ENCODE measurements at places on chromosomes 1 and 21.
A peak's percentile ranks its signal among the peaks of the same experiment; 100 is the strongest.

- no peak for DNase-seq
Observed at GRCh38 chr1:245317217-245317616, 162.4 kb downstream of the KIF26B start.

DNA sequence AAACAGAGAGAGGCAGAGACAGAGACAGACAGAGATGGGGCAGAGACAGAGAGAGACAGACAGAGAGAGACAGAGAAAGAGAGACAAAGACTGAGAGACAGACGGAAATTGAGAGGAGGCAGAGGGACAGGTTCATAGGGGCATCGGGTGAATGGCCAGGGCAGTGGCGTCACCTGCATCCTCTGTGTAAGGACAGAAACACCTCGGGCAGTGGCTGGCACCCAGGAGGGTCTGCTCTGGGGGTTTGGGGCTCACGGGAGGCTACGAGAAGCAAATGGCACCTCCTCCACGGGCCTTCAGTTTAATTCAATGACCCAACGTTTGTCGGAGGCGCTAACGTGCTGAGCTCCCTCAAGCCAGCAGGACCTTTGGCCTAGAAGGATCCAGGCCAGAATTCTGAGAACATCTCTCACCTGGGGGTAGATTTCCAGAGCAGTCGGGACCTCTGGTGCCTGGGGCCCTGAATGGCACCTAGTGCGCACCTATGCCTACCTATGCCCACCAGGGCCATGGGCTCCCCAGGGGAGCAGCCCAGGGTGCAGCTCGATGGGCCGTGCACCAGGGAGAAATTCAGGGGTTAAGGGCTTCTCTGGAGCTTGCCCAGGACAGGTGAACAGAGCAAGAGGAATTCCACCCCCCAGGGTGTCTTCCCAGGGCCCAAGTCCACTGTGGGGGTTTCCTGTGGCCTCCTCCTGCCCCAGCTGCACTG lies 20.6 kb upstream of the PTTG1IP start:
- no peak for DNase-seq

GRCh38 chr1:221809091-221810029 lies 67.5 kb upstream of the DUSP10 start:
- peak; percentile 22 for DNase-seq

DNA sequence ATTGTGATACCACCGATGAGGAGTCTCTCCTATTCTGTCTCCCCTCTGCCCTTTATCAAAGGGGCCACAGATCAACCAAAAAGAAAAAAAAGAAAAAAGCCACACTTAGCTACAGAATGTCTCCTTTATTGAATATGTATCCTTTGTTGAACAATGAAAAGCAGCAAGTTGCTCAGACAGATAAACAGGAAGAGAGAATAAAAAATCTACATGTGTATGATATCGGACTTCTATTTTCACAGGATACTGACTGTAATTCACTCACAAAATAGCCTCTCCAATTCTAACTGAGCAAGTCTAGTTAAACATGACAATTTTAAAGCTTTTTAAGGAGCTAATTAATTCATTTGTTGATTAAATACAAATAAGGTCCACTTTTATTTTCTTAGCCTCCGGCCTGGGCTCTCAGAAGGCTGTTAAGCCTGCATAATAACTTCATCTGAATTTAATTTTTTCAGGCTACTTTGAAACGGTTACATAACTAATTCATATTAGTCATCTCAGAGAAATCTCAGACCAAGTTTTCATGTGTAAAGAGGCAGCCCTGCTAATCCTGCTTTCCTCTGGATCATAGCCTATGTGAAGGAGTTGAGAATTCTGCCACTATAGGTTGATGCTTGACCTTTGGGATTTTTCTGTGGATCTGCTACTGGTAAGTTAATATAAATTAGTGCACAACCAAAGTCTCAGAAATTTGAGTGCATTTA lies 304.1 kb upstream of the NR5A2 start:
- DNase-seq: no peak

DNA sequence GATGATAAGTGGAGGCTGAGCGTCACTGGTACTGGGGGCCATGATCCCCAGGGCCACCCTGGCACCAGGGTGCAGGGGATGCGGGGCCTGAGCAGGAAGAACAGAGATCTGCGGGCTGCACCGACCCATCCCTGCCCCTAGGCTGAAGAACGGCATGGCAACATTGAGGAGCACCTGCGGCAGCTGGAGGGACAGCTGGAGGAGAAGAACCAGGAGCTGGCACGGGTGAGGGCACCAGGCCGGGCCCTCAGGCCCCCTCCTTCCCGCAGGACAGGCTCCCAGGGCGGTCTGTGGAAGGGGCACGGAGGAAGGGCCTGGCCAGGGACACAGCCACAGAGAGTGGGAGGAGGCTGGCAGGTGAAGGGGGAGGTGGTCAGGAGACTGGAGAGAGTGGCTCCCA lies 21.8 kb downstream of the PPFIA4 start:
- no peak for DNase-seq

DNA sequence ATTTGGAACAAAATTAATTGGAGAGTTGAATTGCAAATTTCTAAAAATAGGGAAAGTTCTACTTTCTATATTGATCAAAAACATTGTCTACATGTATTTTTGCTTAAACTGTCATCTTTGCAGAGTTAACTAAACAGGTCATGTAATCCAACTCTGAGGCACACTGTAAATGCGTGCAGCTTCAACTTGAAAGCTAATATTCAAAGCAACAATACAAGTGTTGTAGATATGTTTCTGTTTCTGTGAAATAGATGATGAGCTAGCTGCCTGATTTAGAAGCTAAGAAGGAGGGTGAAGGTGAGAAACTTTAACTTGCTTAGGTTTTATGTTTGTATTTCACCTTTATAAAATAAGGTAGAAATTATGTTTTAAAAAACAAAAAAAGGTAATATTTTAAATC lies 77.2 kb downstream of the IVNS1ABP start:
- DNase-seq: no peak

- no peak for DNase-seq
Observed at GRCh38 chr1:209106237-209106741, 477.2 kb upstream of the CAMK1G start.

DNA sequence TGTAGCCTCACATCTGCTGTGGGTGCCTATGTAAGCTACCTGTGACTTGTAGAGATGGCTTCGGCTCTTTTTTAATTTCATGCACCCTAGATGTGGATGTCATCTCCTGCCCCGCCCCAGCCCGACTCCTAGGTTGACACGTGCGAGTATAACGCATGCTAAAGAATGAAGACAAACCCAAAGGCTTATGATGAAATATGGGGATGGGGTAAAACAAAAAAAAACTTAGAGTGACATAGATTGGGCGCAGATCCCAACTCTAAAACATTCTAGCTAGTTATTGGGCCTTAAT lies 613 bp upstream of the ERO1B start:
- no peak for DNase-seq

DNA sequence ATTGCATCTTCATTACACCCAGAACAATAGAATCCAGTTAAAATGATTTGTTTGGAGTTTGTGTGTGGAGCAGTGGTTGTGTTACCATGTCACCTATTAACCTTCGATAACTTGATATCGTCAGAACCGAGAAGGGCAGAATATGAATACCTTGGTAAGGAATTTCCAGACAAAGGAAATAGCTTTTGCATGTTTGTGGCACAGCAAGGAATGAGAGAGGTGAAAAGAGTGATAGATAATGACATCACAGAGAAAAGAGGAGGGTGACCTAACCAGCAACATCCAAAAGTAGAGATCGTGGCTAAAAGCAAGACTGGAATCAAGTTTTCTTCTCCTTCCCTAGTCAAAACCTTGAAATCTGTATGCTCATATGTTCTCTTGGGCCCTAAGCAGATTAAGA lies 244.6 kb upstream of the NEGR1 start:
- no peak for DNase-seq

DNA sequence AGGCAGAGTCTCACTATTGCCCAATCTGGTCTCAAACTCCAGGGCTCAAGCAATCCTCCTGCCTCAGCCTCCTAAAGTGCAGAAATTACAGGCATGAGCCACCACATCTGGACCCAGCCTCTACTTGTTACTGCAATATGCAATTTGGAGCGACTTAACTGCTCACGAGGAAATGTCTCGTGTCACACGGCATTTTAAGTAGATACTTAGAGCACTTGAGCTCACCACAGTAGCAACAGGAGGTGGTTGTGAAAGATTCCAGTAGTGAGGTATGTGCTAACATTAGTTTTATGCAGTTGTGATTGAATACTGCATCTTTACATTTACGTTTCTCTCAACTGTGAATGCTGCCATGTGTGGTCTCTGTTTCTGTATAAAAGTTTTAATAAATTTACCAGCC lies 5.8 kb upstream of the NDUFV3 start:
- peak; percentile 12 for DNase-seq

GRCh38 chr1:1962752-1963151 lies 40.8 kb downstream of the CFAP74 start:
- DNase-seq: no peak

Measured in HL-60 (cell line).